BE2C (cell line): ENCODE measurements at places on chromosomes 6 and 20.
A peak's percentile ranks its signal among the peaks of the same experiment; 100 is the strongest.

DNA sequence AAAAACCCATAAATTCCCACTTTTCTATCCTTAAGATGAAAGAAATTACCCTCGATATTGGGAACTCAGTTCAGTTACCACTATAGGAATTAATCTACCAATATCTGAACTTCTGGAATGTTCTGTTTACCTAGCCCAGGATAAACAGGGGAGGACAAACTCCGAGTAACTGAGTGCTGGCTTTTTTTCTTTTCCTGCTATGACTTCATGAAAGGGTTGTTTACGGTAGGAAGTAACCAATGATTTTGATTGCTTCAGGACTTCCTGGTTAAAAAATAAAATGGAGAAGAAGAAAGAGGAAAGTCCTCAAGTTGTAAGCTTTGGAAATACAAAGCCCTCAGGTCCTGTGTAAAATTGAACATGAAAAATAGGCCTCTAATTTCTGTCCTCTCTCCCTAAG, 167.7 kb downstream of the ZNF217 start:
- no peak for DNase-seq

DNA sequence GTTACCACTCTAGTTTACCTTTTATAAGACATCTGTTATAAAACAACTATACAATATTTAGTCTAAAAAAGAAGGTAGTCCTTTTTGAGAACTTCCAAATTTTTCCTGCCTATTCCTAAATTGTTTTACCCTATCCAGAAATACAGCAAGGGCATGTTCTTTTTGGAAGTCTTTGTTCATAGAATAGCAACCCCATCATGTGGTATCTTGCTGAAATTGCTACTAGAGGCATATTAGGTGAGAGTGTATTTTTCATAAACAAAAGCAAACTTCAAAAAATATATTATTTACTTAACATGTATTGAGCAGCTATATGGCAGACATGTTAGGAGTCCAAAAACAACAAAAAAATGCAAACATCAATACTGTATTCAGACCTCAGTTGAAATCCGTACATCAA, 371.8 kb upstream of the NRSN1 start:
- no peak for DNase-seq

GRCh38 chr6:88143421-88144157, 22.6 kb downstream of the CNR1 start:
- no peak for DNase-seq

GRCh38 chr6:79152269-79152737, 74.2 kb upstream of the PHIP start:
- no peak for DNase-seq

- no peak for DNase-seq
Observed at GRCh38 chr6:109446541-109446940, 6.0 kb downstream of the SMPD2 start.

- DNase-seq = no peak
Observed at GRCh38 chr20:41191562-41192500, 54.5 kb downstream of the PLCG1 start.

DNA sequence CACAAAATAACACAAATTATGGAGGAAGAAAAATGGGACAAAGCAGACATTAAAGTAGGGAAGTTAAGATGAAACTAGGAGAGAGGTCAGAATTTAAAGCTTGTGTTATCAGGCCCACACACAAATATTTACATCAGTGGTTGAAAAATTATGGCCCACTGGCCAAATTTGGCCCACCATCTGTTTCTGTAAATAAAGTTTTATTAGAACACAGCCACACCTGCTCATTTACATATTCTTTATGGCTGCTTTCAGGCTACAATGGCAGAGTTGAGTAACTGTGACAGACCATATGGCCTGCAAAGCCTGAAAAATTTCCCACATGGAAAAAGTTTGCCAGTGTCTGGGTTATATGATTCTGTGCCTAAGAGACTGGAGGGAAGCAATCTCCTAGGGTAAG, 49.0 kb downstream of the SLC22A23 start:
- no peak for DNase-seq

DNA sequence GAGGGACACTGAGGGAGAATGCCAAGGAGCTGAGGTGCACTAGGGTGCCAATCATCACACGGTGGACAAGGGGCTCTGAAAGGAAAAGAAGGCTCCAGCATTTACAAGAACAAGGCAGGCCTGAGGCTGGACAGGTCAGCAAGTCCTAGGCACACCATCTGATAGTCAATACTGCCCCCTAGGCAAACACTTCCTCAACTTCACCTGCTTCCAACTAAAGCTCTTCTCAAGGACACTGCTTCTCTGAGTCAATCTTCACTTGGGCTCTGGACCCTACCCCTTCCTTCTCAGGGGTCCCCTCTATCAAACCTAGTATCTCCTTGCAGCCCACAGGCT, 37.7 kb upstream of the SLC4A11 start:
- no peak for DNase-seq

DNA sequence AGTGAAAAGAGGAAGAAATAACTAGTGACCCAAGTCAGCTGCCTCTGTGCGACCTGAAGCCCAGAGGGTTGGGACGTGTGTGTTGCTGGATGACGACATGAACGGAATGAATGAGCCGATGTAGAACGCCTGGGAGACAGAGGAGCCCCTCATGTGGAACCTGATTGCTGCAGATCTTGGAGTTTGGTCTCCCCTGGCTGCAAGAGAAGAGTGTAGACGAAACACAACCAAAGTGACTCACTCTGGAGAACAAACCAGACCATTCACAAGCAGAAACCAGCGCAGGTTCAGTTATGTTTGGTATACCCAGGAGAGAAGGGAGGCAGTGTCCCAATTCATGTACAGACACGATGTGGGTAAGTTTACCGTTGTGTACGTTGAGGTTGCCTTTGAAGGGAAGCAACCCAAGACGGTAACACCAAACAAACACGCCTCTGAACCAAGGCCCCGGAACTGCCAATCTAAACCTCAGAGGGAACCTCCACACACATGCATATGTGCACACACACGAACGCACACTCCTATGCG, 265.9 kb downstream of the BMP7 start:
- DNase-seq = no peak

- no peak for DNase-seq
Observed at GRCh38 chr6:159071843-159072769, 27.3 kb upstream of the TAGAP start.

- DNase-seq = no peak
Observed at GRCh38 chr6:56238352-56238751, 9.0 kb downstream of the COL21A1 start.

DNA sequence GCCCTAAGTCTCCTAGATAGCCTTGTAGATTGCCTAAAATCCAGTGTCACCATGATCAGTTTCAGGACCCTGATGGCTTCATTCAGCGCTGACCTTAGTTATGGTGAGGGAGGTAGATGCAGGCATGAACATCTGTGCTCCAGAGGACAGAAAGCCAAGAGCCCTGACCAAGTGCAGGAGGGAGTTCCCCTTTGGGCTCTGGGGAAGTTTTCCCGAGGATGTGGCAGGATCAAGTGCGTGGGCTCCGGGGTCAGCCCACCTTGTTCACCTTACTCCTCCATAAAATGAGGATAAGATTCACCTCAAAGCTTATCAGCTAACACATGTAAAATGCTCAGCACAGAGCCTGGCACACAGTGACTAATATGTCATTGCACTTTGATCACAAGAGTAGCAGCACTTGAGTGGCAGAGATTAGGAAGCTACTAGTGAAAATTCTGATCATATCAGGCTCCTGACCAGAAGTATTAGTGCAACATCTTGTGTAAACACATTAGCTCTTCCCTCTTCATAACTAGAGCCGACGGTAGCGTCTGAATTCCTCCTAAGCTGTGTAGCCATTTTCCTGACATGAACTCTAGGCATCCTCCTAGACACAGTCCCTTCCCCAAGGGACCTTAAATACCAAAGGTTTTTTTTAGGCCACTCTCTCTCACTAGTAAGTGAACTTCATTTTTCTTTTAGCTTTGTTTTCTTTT, 125.2 kb downstream of the SULF2 start:
- no peak for DNase-seq

DNA sequence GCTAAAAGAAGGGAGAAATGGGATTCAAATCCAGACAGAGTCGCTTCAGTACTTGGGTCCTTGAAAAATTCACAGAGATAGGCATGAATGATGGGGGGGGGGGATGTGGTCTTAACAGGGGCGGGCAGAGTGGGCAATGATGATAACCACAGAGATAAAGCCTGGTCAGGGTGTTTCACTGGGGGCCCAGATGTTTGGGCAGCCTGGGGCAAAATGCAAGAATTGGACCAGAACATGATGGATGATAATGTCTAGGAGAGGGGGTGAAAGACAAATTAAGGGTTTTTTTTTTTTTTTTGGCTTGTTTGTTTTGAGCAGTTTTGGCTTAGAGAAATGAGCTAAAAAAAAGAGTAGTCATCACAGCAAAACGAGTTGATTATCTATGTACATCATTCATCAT, 57.4 kb downstream of the LAMP5 start:
- DNase-seq = no peak

GRCh38 chr6:40640599-40641227, 53.5 kb upstream of the LRFN2 start:
- no peak for DNase-seq

GRCh38 chr6:152378169-152378568, 259.0 kb downstream of the SYNE1 start:
- DNase-seq = no peak

DNA sequence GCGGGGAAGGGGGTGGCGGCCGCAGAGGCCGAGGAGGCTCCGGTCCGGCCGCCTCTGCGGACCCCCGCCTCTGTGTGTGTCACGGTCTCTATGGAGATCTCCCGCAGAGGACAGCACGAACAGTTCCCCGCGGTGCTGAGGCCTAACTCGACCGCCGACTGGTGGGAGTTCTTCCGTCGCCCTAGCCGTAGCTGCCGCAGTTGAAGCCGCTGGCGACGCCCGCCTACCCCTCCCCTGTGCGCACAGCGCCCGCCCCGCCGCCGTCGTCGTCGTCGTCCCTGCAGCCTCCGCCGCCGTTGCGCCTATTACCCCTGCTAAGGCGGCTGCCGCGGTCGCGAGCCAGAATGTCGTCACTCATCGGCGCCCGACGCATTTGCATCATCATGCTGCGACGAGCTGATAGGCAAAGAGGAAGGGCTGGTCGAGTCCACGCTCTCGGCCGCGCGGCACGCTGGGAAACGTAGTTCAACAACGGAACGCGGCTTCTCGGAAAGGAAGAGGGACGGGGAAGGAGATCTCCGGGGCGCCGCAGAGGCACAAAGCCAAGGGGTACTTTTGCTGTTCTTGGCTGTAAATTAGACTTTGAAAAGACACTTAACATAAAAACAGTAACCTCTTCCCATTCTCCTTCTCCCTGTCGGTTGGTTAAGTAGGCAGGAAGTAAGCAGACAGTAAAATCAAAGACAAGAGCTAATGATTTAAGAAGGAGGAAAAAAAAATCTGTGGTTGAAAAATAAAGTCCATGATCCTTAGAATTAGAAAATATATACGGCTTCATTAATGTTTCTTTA, at the start of gene NUP153:
Gene NUP153, minus strand, starts transcription at position 346 of the 791 bp plus-strand sequence. CDS start 538 bp downstream, outside the sequence.
- DNase-seq = peak; percentile 97

GRCh38 chr6:12590901-12591300, 125.7 kb upstream of the PHACTR1 start:
- DNase-seq = no peak

GRCh38 chr6:135393289-135393688, 104.3 kb downstream of the AHI1 start:
- DNase-seq = no peak

DNA sequence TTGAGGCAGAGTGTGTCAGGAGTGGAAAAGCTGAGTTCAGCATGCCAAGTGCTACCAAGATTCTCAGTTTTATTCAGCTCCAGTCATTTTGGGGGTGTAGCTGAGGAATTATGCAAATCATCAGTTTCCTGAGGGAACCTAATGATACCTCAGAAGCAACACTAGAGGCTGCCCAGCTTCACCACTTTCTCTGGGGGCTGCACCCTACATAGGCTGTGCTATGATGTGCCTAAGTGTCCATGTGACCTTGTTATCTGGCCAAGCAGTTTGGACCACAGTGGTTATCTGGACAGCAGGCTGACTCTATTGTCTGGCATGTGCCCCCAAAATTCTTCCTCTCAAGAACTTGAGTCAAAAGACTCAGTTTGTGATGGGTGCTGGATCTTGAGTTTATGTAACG, 374.6 kb upstream of the SYNCRIP start:
- no peak for DNase-seq

- DNase-seq = no peak
Observed at GRCh38 chr6:153121311-153121710, 9.8 kb downstream of the RGS17 start.

DNA sequence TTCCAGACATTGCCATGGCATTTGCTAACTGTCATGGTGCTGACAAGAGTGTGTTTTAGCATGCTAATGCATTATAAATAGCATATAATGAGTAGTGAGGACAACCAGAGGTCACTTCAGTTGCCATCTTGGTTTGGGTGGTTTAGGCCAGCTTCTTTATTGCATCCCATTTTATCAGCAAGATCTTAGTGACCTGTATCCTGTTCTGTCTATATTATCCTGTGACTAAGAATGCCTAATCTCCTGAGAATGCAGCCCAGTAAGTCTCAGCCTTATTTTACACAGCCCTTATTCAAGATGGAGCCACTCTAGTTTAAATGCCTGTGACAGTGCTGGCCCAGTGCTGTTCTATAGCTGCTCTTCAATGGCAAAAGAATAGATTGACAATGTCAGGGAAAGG, 781.0 kb upstream of the ADGRB3 start:
- peak; percentile 4 for DNase-seq

DNA sequence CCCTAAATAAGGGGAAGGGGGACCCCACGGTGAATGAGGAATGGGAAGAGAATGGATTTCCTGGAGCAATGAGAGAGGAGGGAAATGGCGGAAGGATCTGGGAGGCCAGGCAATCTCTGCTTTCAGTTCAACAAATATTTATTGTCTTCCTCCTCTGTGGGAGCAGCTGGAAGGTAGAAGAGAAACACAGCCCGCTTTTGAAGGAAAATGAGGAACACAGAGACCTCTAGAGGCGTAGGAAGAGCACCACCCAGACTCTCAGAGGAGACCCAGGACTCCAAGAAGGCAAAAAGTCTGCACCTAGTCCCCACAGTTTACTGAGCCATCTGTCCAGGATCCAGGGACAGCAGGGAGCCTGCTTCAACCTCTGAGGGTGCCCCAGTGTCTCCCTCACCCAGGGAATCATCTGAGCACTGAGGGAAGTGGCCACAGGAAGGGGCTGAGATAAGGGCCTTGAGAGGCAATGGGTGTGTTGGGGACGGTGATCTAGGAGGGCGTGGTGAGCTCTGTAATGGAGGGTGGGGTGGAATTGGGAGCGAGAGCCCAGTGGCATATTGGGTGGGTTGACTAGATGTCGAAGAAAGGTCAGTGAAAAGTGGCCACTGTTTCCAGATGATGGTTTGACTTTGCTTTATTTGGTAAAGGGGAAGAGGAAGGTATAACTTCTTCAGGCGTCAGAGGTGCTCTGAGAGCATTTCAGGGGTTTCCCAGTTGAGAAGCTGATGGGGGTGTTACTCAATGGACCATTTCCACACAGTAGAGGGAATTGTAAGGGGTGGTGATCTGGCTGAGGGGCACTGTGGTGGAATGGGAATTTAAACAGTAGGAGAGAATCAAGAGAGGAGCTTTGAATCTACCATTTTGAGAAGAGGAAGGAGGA, 610 bp downstream of the PSORS1C1 start:
- DNase-seq = no peak

- no peak for DNase-seq
Observed at GRCh38 chr6:26613201-26613600, 16.4 kb downstream of the ABT1 start.

- DNase-seq = no peak
Observed at GRCh38 chr6:37776566-37776965, 43.0 kb upstream of the ZFAND3 start.
